RKO (cell line): ENCODE measurements at places on chromosomes 7 and 10.

DNA sequence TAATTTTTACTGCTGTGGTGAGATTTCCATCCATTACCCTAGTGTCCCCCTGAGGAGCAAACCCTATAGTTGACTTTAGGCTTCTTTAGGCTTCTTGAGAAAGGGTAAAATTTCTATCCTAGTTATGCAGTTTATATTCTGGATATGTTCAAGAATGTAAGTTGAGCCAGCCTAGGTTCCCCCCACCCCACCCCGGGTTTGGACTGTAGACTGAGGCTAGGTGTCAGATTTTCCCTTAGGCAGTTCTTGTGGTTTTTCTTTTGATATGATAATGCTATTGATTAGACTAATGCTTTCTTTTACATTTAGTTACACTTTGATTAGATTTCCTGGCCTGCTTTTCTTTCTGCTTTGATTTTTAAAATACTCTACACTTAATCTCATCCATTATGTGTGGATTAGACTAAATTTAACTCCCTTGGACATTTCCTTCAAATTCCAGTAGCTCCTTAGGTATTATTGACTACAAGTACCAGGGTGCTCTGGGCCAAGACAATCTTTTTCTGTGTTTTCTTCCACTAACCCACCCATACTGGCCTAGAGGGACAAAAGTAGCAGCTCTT, 37.7 kb downstream of the NRF1 start:
- DNase-seq, result no peak

DNA sequence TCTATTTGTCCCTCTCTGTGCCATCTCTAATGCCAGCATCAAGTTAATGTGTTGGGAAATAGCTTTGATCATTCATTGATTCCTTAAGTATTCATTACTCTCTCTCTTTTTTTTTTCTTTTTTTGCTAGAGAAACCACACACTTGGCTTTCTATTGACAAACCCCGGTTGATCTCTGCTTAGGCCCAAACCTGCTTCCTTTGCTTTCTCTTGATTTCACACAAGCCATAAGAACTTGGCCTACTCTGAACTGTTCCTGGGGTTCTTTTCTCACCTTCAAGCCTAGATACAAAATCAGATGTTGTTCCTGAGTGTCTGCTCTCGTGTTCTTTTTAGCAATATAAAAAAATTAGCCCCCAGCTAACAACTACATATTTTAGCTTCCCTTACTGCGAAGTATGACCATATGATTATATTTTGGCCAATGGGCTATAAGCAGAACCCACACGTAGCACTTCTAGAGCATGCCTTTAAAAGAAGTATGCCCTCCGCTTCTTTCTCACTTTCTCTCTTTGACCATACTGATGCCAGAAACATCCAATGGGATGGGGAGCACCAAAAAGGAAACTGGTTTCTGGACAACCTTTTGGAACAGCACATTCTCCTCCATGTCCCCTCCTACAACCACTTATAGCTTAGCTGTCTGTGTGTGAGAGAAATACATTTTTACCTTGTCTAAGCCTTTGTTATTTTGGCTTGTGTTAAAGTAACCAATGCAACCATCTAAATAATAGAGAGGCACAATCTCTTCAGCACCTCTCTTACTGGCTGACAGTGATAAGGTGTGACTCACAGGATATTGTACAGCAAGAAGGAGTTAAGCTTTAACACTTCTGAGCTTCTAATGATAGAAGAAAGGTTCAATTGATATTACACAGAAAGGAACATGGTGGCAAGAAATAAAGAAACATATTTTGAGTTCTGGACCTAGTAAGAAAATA, 96.6 kb upstream of the LRRN3 start:
- DNase-seq, result peak; percentile 22

- DNase-seq, result peak; percentile 66
Measured at GRCh38 chr7:83410989-83411591, 237.8 kb downstream of the SEMA3E start.

GRCh38 chr7:33973231-33974015, 68.1 kb downstream of the BMPER start:
- DNase-seq, result no peak

- no peak for DNase-seq
Measured at GRCh38 chr7:82404652-82405051, 38.9 kb downstream of the CACNA2D1 start.

DNA sequence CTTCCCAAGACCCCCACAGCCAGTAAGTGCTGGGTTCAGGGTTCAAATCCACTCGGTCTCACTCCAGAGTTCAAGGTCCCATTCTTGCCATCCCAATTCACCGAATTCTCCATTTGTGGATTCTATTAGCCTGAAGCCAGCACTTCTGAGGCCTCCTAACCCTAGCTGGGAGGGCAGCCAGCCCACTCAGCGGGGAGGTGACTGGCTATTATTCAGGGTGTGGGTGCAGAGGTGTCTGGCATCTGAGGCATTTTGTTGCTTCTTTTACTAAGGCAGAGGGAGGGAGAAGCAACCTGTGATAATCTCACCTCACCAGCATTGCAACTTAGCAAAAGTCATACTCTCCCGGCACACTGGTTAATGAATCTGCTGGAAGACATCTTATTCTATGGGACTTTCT, 8.7 kb upstream of the PTPRN2 start:
- DNase-seq, result no peak

GRCh38 chr7:133887459-133887858, 239.7 kb upstream of the LRGUK start:
- DNase-seq, result no peak

GRCh38 chr10:94402843-94403379, 570 bp downstream of the TBC1D12 start:
- no peak for DNase-seq

GRCh38 chr7:69953136-69954067, 355.1 kb downstream of the AUTS2 start:
- no peak for DNase-seq

- DNase-seq, result no peak
Measured at GRCh38 chr10:44725404-44725803, 185.7 kb upstream of the TMEM72 start.

- peak; percentile 56 for DNase-seq
Measured at GRCh38 chr7:26202019-26202990, 760 bp downstream of the CBX3 start.

DNA sequence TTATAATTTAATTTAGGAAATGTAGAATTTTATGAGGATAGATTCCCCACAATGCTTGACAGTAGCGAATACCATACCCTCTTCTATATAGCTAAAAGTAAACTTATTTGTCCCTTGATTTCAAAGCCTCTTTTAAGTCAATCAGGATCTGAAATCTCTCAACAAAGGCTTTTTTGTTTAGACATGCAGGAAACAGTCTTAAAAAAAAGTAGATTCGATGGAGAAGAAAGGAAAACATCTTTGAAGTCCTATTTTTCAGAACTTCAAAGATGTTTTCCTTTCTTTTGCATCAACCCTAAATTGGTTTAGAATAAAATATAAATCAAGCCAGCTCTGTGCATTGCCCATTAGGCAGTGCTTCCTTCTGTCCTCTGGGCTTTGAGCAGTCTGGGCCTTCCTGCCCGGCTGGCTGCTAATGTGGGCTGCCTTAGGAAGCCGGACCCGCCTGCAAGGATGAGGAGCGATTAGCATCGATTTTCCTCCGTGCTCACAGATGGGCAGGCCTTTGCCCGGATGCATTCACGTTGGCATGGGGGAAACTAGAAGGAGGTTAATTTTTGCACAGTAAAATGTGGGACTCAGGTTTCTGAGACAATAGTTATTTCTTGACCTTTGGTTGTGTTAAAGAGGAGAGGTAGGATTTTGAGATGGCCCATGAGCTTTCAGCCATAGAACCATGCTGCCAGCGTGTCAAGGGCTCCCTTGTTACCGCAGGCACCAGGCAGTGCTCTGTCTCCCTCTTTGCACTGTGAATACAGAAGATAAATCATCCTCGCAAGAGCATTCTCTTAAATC, 15.5 kb downstream of the MSRB2 start:
- DNase-seq, result no peak

DNA sequence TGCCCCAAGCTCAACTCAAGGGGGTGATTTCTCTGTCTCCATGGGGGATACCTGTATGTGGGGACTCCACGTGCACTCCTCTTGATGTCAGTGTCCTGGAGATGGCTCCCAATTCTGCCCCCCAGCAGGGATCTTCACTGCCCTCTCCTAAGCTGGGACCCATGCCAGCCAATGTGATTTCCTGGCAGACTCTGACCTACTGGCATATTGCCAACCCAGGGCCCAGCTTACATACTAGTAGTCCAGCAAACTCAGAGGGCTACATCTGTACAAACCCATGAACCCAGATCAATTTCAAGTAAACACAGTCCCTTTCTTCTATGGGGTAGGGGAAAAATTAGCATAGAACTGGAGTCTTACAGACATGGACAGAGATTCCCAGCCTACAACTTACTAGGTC, 26.2 kb upstream of the BMPR1A start:
- no peak for DNase-seq

DNA sequence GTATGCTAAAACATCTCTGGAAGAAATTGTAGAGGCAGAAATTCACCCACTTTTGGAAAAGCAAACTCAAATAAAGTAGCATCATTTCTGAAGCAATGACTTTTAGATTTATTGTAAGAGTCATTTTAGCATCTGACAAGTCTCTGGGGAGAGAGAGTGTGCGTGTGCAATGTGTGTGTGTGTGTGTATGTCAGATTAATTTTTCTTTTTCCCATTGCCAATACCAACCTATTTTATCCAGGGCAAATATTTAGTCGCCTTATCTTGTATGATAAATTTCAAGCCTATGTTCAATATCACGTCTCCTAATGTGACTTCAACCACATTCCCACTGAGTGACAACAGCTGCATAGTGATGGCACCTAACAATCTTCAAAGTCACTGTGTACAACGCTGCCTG, 101.7 kb downstream of the NEBL start:
- DNase-seq, result no peak

- no peak for DNase-seq
Measured at GRCh38 chr7:125357676-125358455, 428.2 kb upstream of the POT1 start.

- no peak for DNase-seq
Measured at GRCh38 chr10:49138361-49138891, 4.6 kb upstream of the FAM170B start.
